ENCODE measurements at places on chromosomes 13 and 19.

GRCh38 chr13:70424928-70425327 lies 316.7 kb upstream of the KLHL1 start:
- no peak for DNase-seq

DNA sequence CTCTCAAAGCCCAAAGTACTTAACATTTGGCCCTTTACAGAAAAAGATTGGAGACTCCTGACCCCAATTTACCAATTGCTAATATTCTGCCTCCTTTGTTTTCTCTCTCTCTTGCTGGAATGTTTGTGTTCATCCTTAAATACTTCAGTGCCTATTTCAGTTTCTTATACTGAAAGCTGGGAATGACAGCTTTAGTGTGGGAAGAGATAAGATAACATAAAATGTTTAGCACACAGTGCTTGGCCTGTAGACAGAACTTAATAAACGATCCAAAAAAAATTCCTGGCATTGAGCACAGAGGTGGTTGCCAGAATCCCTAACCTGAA lies 3.0 kb upstream of the PLEKHF1 start:
- DNase-seq = no peak

GRCh38 chr19:43638995-43639518 lies 593 bp downstream of the CADM4 start:
- no peak for DNase-seq

GRCh38 chr13:111968336-111969010 lies 98.5 kb upstream of the SOX1 start:
- no peak for DNase-seq

- DNase-seq = no peak
Observed at GRCh38 chr19:38663156-38663651, 15.8 kb downstream of the ACTN4 start.

DNA sequence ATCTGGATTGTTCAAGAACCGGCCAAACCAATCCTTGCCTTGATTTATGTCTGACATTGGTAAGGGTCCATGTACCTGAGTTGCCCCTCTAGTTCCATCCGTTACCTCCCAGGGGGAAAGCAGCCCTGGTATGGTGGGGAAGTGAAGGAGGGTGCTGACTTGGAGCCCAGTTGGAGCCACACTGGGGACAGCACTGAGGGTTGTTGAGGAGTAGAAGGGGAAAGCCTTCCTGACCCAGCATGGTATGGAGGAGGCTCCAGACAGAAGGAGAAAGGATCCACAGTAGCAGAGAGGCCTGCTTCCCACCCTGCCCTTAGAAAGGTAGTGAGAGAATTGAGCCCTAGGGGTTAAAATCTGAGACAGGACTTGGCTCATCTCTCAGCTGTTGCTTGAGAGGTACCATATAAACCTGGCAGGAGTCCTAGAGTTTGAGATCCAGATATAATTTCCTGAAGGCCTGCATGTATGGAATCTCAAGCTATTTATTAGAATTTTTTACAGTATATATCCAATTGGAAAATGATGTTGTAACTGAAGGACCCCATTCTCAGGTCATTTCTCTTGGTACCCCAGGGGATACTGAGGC lies 16.7 kb upstream of the FCGBP start:
- DNase-seq = no peak

GRCh38 chr13:80047406-80047805 lies 293.5 kb downstream of the SPRY2 start:
- no peak for DNase-seq

- DNase-seq = no peak
Observed at GRCh38 chr13:73228546-73228945, 169.7 kb downstream of the KLF5 start.

GRCh38 chr13:113005076-113005865 lies 36.3 kb downstream of the MCF2L start:
- DNase-seq = no peak

- no peak for DNase-seq
Observed at GRCh38 chr13:39998166-39998565, 342.7 kb downstream of the COG6 start.

Measured in NCI-H2171 (cell line).